ENCODE measurements at places on chromosomes 6 and 20.
A peak's percentile ranks its signal among the peaks of the same experiment; 100 is the strongest.

- DNase-seq, result no peak
These were observed 191.7 kb upstream of the BTBD3 start for GRCh38 chr20:11726026-11726425.

- DNase-seq, result peak; percentile 18
These were observed 26.5 kb downstream of the MTHFD1L start for GRCh38 chr6:150891888-150892485.

- no peak for DNase-seq
These were observed 1.7 kb downstream of the FAM184A start for GRCh38 chr6:119076576-119077390.

DNA sequence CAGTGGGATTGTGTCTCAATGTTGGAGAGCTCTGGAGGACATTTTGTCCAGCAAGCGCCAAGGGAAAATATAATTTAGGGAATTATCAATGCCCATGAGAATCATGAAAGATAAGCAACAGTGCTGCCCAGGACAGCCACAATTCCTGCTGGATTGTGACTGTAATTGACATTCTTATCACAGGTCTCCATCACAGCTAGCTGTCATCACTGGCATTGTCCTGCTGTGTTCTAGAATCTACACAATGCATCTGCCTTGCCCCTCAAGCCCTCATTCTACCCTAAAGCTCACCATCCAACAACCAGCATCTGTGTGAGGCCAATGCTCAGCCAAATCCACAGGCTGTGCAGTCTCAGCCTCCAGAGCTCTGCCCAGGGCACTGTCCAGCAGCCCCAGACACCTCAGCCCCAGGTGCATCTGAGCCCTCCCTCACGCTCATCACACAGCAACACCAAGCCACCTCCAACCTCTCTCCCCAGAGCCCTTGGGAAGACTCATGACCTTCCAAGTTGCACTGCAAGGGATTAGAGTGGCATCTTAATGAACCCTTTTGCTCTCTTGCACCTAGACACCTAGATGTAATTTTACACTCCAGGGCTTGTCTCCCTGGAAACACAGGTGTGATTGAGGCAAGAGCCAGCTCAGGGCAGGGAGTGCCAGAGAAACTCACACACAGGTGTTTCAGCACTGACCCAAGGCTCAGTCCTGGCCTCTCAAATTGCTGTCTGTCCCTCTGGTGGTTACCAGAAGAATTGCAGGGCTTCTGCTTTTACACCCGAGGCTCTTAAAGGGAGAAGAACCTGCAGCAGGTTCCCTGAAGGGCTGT, 85.2 kb upstream of the PHACTR3 start:
- no peak for DNase-seq

DNA sequence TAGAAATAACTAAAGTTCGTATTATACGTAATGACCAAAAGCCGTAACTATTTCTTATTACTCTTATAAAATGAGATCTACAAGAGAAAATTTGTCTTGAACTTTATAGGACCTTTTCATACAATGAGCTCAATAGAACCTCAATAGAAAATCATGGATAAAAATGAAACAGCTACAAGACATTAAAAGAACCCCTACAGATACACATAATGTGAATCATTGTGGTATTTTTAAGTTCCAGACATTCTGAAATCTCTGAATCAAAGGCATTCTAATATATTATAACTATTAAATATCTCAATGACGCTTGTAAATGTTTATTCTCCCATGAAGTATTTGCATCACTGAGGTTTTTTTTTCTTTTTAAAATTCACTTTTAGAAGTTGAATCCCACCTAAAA, 22.2 kb upstream of the POU3F2 start:
- DNase-seq, result no peak

GRCh38 chr6:47481806-47482205, 4.2 kb downstream of the CD2AP start:
- no peak for DNase-seq

GRCh38 chr20:3447321-3447720, 23.5 kb upstream of the ATRN start:
- no peak for DNase-seq

GRCh38 chr6:147738516-147739162, 230.1 kb downstream of the SAMD5 start:
- no peak for DNase-seq

DNA sequence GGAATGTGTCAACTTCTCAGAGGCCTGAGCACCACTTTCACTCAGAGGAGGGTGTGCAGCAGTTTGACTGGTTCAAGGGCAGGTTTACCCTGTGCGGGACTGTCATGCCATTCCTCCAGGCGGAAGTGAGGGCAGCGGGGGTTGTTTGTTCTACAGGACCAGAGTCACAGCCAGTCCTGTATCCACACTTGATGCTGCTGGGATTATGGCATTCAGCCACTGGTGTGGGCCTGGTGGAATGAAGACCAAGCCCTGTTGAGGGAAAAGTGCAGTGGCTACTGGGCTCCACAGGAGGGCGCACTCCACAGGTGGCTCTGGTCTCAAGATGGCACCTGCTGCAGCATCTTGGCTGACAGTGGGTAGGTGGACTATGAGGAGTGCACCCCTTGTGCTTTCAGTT, 14.8 kb downstream of the SEMG2 start:
- DNase-seq, result no peak

- no peak for DNase-seq
These were observed 118.1 kb downstream of the VEGFA start for GRCh38 chr6:43887906-43888683.

- no peak for DNase-seq
These were observed 140.6 kb downstream of the MTHFD1L start for GRCh38 chr6:151005896-151006632.

- DNase-seq, result no peak
These were observed 3.5 kb upstream of the APOBEC2 start for GRCh38 chr6:41049521-41049920.

- no peak for DNase-seq
These were observed 59.8 kb upstream of the CARMIL1 start for GRCh38 chr6:25219216-25219916.

DNA sequence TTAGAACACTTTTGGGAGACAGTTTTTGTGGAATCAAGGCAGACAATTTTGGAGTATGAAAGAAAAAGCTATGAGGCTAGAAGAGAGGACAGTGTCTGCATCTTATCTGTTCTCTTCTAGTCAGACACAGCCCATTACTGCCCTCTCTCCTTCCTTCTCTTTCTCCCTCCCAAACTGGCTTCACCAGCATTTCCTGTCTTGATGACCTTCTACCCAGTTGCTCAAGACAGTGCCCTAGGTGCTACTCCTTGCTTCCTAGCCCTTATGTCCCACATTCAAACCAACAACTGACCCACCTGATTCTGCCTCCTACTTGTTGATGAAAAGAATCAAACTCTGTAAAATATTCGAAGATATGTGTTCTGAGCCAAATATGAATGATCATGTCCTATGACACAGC, 116.4 kb upstream of the RIPOR2 start:
- no peak for DNase-seq

DNA sequence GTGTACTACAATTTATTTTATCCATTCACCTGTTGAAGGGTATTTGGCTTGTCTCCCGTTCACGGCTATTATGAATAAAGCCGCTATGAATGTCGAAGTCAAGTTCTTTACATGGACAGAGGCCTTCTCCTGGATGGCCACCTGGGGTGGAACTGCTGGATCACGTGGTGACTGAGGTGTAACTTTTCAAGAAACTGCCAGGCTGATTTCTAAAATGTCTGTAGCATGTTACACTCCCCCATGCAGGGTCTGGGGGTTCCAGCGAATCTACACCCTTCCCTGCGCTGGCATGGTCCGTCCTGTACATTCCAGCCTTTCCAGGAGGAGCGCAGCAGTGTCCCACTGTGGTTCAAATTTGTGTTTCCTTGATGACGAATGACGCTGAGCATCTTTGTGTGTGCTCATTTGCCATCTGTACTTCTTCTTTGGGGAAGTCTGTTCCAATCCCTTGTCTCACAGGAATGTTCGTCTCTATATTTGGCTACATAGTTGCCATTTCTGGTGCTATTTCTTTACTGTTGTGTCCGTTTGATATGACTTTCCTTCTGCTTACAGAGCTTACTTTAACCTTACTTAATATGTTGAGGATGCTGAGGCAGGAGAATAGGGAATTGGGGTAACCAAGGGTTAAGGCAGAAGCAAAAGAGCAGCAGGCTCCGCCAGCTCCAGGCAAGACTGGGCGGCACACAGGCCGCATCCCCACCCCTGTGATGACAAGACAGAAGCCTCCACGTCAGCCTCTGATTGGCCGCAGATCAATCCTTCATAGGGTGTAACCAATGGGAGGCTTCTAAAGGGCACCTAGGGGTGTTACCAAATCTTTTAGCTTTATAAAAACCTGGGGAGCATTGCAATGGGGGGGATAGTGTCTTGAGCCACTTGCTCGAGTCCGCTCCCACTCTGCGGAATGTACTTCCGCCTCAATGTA, 106.6 kb downstream of the TAF4 start:
- DNase-seq, result no peak

GRCh38 chr6:116405138-116405537, 34.4 kb downstream of the DSE start:
- no peak for DNase-seq

- DNase-seq, result no peak
These were observed 183.1 kb upstream of the TNFAIP3 start for GRCh38 chr6:137683916-137684315.

DNA sequence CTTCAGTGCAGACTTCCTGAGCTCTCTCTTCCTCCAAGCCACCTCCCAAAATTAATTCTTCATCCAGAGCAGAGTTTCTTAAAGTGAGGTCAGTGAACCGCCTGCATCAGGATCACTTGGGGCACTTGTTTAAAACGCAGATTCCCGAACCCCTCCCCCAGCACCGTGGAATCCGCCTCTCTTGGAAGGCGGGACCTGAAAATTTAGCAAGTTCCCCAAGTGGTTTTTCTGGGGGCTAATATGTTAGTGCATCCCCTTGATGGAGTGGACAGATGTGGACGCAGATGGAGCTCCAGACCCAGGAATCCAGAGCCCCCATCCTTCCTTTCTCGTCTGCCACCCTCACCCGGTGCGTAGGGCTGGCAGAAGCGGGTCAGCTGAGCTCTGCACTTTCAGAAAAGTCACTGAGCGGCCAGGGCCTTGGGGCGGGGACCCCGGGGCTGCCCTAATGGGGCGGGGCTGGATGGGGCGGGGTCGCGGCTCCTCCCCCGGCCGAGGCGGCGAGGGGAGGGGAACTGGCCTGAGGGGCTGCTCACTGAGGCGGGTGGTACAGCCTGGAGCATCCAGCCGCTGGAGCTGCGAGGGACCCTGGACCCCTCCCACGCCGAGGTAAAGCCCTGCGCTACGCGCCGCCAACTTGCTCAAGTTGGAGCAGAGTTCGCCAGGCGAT, at the start of the genes DEFB124 and REM1:
TSS of gene DEFB124 (minus strand) at position 370 of the 670 bp plus-strand sequence. CDS start 2,114 bp downstream, outside the sequence.
TSS of gene REM1 (plus strand) at position 531 of the 670 bp plus-strand sequence. CDS start 1,158 bp downstream, outside the sequence.
- no peak for DNase-seq

DNA sequence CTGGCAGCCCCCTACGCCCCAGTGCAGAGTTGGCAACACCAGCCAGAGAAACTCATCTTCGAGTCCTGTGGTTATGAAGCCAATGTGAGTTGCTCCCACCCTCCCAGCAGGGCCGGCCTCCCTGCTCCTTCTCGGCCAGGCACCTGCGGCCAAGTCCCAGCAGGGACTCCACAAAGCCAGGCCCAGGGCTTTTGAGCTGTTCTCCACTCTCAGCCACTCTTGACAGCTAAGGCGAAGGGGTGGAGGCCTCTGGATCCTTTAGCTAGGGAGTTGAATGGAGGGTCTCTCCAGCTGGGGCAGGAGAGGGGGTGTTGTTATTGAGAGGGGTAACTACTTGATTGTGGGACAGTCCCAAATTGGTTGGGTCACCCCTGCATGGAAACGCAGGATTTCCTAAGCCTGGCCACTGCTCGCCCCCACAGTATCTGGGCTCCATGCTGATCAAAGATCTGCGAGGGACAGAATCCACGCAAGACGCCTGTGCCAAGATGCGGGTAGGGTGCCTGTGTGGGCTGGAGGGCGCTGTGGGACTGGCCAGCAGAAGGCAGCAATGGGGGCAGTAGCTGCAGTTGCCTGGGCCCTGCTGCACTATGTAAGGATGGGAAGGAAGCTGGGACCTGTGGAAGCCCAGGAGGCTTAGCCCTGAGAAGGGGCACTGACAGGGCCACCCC, 58.3 kb downstream of the TCP11 start:
- DNase-seq, result no peak

GRCh38 chr6:35687658-35688604, 784 bp downstream of the FKBP5 start:
- DNase-seq, result peak; percentile 47

GRCh38 chr20:434221-434620, 26.1 kb downstream of the RBCK1 start:
- no peak for DNase-seq

GRCh38 chr6:168597471-168597875, 156.5 kb downstream of the SMOC2 start:
- no peak for DNase-seq

DNA sequence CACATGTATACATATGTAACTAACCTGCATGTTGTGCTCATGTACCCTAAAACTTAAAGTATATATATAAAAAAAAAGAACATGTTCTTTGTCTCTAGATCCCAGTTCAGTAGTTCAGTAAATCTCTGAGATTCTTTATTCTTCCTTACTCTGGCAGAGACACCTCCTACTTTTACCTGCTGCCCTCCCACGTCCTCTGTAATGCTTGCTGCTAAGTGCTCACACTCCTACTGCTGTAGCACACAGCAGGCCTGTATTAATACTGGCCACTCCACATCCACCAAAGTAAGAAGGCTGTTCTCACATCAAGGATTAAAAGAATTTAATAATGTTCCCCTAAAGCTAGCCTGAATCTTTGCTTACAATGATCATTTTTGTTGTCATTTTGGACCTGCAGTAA, 648.4 kb upstream of the EYS start:
- no peak for DNase-seq

- no peak for DNase-seq
These were observed 173.4 kb downstream of the BMP2 start for GRCh38 chr20:6940876-6941275.

GRCh38 chr20:47146686-47147085, 209.8 kb downstream of the ZMYND8 start:
- DNase-seq, result no peak

- DNase-seq, result no peak
These were observed 705 bp downstream of the ZSCAN23 start for GRCh38 chr6:28442586-28442985.

- DNase-seq, result peak; percentile 73
These were observed 59.9 kb downstream of the SULF2 start for GRCh38 chr20:47725248-47725973.

GRCh38 chr20:61895016-61895415, 170.7 kb downstream of the TAF4 start:
- DNase-seq, result no peak

GRCh38 chr6:165745492-165745891, 82.5 kb upstream of the PDE10A start:
- DNase-seq, result no peak

DNA sequence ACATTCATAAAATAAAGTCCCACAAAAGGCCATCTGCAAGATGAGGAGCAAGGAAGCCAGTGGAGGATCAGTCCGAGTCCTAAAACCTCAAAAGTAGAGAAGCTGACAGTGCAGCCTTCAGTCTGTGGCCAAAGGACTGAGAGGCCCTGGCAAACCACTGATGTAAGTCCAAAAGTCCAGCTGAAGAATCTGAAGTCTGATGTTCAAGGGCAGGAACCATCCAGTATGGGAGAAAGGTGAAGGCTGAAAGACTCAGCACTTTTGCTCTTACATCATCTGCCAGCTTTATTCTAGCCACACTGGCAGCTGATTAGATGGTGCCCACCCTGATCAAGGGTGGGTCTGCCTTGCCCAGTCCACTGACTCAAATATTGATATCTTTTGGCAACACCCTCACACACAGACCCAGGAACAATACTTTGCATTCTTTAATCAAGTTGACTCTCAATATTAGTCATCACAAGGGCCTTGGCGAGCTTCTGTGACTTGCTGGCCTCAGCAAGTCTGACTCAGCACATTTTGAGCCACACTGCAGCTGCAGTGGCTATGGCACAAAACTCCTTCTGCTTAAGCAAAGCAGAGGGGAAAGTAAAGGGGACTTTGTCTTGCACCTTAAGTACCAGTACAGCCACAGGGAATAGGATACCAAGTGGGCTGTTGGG, 1370.3 kb upstream of the CITED2 start:
- DNase-seq, result no peak

Measured in stimulated activated CD4-positive, alpha-beta T cell treated with anti-CD3 and anti-CD28 coated beads, Interleukin-4, amount 100 ng/mL, for 48 hours (primary cell).